ENCODE measurements at places on chromosomes 7 and 10. TPM values are rescaled to one million over a fixed set of nuclear protein-coding genes. Genes with fewer than 3 reads are reported as not detected.

The TMEM213 gene
- not detected for polyA plus RNA-seq

The BBS9 gene
- polyA plus RNA-seq = 7.3 TPM

DNA sequence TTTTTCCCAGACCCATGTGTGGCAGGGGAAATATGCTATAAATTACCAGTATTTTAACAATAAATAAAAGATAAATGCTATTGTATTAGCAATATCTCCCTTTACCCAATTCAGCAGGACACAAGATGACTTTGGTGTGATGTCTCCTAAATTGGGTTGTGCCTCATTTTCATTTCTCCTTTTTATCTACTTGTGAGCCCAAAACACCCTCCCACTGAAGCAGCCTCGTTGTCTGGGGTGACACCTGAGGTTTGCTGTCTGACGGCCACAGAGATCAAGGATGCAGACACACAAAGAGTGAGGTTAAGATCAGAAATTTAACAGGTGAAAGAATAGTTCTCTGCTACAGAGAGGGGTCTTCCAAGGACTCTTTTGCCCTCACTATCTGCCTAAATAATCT, 27.1 kb upstream of the CC2D2B start:
- DNase-seq = no peak

DNA sequence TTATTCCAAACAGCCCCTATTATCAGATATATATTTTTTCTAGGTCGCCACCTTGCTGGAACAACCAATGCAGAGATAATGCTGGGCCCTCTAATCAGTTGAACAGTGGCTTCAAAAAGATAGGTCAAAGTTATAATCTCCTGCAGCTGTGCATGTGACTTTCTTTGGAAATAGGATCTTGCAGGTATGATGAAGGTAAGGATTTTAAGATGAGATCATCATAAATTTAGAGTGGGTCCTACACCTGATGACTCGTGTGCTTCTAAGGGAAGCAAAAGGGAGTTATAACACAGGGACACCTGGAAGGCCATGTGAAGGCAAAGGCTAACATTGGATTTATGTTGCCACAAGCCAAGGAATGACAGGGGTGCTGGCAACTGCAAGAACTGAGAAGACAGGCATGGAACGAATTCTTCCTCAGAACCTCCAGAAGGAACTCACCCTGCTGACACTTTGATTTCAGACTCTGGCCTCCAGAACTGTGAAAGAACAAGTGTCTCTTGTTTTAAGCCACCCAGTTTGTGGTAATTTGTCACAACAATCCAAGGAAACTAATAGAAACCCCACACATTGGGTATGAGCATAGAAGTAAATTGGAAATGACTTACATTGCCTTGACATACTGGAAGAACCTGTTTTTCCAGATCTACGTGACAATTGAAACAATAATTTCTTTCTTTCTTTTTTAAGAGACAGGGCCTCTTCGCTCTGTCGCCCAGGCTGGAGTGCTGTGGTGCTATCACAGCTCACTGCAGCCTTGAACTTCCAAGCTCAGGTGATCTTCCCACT, 34.4 kb downstream of the CCDC71L start:
- no peak for DNase-seq

- DNase-seq = no peak
Measured at GRCh38 chr10:116403740-116404250, 23.9 kb upstream of the PNLIPRP3 start.

DNA sequence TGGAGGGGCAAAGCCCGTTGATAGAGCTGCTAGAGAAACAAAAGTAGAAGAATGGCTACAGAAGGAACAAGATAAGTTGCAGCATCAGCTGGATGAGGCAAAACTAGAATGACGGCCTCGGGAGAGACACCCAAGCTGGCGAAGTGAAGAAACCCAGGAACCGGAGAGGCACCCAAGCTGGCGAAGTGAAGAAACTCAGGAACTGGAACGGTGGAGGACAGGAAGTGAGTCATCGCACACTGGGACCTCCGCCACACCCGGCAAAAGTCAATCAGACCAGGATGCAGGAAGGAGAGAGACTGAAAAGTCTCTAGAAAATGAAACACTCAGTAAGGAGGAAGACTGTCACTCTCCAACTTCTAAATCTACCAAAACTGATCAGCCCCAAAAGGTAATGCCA, 133.0 kb upstream of the NEBL start:
- no peak for DNase-seq

GRCh38 chr10:69222157-69223027, 2.3 kb downstream of the HKDC1 start:
- DNase-seq = no peak

GRCh38 chr7:70681469-70682350, 450.2 kb upstream of the GALNT17 start:
- DNase-seq = no peak

Data from urinary bladder (tissue), 4 donors.